Renal cortical epithelial cell (primary cell): ENCODE measurements at places on chromosomes 12 and 14.

GRCh38 chr12:48187916-48188695, 4.7 kb downstream of the CCDC184 start:
- DNase-seq: no peak

- DNase-seq: no peak
These were observed 121.6 kb upstream of the MED13L start for GRCh38 chr12:116399055-116399454.

- DNase-seq: no peak
These were observed 13.4 kb downstream of the ATP23 start for GRCh38 chr12:57954768-57955167.

DNA sequence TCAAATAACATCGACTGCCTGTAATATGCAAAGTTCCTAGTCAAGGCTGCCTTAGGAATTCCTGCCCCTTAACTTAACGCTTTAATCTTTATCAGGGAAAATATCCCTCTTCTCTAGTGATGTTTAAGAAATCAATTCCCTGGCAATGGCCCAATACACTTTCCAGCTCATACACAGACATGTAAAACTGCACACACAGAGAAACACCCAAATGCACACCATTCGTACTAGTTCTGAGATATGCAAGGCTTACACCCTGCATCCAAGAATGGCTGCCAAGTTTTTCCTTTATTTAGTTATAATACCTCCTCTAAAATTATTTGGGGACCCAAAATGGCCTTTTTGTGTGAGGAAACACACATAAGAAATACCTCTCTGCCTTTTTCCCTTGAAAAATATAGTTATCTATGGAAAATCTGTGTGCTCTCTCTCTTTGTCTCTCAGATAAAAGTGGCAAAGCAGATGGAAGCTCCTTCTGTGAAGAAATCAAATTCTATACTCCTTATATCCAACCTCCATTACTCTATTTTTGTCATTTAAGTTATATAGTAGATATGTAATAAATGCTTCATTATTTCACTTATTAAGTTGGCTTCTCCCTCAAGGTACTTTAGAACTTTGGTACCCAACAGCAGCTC, 120.0 kb upstream of the MDM1 start:
- DNase-seq: no peak

DNA sequence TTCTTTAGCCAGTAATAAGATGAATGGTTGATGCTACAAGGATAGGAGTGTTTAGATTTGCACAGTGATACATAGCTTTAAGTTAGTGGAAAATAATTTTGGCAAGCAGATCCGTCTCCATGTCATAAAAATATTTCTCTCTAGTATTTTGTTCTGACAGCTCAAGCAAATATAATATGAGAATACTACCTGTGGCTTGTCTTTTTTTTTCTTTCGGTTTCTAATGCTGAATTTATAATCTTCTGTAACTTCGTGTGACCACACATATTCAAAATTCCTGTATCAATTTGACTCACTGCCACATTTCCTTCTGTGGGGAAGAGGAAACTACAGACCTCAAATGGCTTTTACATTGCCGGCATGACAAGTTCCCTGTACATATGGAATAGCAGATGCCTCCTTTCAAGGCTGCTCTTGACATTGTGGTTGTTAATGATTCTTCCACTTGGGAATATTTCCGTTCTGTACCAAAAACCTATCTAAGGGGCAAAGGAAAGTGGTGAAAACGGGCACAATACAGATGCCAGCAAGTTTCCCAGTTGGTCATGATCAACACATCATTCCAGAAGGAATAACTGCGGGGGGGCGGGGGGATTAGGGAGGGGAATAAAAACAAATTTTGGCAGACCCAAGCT, 103.6 kb upstream of the CCDC91 start:
- no peak for DNase-seq

DNA sequence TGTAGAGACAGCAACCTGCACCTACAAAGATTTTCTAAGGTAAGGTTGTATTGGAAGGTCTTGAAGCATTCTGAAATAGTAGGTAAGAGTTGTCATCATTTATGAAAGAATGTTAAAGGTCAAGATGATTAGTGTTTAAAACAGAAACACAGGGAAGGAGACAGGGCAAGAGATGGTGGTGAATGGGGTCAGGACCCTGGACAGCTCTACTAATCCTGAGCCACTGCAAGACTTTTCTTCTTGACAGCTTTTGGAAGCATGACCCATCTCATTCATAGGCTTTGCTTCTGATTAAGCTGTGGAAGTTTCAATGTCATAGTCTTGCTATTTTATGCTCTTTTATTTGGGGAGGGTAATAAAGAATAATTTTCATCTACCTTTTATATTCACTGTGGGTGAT, 75.5 kb upstream of the CAND1 start:
- peak; percentile 49 for DNase-seq

- no peak for DNase-seq
These were observed 225.6 kb downstream of the GXYLT1 start for GRCh38 chr12:41919048-41919447.

- DNase-seq: no peak
These were observed 414 bp upstream of the ANKS1B start for GRCh38 chr12:99985129-99985570.

GRCh38 chr12:30927222-30927611, 669 bp downstream of the TSPAN11 start:
- DNase-seq: no peak

- DNase-seq: no peak
These were observed 32.4 kb downstream of the HIGD1C start for GRCh38 chr12:50984586-50985298.

GRCh38 chr12:99957866-99958466, 26.8 kb downstream of the ANKS1B start:
- no peak for DNase-seq

DNA sequence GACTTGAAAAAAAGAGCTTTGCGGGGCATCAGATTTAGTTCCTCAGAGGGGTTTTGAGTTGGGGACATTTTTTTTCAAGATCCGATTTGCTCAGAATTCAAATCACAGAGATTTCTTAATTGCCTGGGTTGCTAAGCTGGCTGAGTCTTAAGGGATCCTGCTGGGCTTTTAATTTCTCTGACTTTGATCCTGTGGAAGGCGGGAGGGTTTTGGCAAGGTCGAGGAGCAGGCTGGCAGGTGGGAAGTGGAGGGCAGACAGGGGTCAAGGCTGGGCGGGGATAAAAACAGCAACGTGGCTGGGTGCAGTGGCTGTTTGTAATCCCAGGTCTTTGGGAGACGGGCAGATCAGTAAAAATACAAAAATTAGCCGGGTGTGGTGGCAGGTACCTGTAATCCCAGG, 33.5 kb upstream of the CCDC63 start:
- DNase-seq: no peak

- no peak for DNase-seq
These were observed 378.1 kb downstream of the ALG10 start for GRCh38 chr12:34400411-34400881.

GRCh38 chr14:54688229-54688628, 121.3 kb downstream of the SAMD4A start:
- no peak for DNase-seq

DNA sequence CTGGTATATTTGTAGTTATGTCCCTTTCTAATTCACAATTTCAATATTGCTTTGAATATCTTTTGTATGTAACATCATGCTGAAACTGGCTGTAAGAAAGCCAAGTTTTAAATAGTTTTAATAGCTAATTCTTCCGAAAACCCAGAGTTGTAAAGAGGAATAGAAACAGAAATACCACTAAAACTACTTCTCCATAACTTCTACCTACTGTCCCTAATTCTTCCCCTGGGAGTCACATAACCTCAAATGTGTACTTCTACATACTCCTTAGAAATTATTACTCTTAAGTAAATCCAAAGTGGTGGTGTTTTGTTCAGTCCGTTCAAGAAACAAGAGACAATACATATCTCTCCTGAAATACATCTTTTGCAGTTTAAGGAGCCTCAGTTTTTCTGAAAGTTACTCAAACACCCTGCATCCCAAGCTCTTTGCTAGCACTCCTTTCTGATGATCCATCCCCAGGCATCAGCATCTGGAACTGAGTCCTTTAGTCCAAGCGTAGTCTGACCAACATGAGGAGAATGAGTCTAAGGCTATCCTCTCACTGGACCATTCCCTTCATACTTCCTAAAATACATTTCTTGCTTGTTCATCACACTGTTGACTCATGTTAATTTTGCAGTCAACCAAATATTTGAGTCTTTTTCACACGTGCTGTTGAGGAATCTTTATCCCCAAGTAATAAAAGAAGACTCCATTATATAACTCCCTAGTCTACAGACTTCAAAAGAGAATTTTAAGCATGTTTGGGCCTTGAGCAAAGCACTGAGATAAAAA, 214.3 kb upstream of the NUDT4 start:
- DNase-seq: no peak

DNA sequence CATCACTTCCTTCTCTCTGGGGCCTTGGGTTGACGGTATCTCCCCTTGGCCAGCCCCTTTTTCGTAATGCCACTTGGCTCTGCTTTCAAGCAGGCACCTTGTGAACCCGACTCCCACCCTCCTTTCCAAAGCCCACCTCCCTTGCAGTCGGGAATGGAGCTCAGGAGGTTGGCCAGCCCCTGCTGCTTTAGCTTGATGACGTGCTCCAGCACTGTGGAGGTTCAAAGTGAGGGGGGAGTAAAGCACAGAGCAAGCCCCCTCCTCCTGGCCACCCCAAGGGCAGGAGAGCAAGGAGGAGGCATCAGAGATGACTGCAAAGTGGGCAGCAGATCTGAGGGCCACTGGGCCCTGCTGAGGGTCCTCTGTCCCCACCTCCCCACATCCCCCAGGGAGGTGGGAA, 103.4 kb downstream of the ZFP36L1 start:
- no peak for DNase-seq

- DNase-seq: peak; percentile 88
These were observed 73.8 kb downstream of the KIAA0586 start for GRCh38 chr14:58501214-58501816.

- no peak for DNase-seq
These were observed 66.6 kb downstream of the SINHCAF start for GRCh38 chr12:31259136-31259886.

DNA sequence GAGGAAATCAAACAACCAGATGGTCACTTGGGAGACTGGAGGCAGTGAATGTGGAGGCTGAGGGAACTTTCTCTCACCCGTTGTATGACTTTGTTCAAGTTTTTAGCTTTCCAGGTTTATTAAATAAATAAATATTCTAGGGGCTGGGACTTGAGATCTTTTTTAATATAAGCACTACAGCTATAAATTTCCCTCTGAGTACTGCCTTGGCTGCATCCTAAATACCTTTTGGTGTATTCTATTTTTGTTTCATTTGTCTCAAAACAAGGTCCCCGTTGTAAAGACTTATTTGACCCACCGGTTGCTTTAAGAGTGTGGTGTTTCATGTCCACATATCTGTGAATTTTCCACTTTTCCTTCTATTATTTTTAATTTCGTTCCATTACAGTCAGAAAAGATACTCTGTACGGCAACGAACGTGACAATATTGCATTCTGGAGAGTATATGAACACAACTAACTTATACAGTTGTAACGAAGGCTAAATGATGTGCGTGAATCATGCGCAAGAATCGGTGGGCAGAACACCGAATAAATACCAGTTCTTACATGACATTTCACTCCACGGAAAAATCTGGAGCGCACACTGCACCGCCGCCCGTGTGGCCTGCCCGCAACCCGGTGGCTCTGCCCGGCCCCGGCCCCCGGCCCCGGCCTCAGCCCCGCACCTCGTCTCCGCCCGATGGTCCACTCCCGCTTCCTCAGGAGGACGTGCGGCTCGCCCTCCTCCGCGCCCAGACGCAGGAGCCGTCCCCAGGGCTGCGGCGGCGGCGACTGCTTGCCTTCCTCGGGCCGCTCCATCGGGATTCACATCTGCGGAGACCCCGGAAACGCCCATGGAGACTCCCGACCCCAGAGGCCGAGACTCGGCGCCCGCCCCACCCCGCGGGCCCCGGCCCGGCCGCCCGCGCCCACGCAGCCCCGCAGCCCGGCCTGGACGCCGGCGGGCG, 602 bp downstream of the CHFR start:
- no peak for DNase-seq

GRCh38 chr14:100639280-100639679, 52.1 kb upstream of the BEGAIN start:
- DNase-seq: no peak

GRCh38 chr12:20055856-20056255, 312.5 kb upstream of the PDE3A start:
- DNase-seq: no peak

DNA sequence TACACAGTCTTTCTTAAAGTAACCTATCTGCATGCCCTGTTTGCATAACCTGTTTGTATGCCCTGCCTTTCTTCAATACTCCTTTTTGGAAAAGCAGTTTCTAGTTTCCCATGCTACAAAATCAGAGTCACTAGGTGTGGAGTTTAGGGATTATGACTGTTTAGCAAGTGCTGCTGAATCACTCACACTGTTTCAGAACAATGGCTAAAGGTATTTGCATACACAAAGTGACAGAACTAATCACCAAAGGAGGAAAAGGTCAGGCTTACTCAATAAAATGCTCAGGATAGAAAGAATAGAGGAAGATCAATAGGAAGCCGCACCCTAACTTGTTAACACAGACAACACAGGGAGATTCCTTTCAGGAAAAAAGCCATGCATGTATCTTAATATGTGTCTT, 19.4 kb downstream of the EGLN3 start:
- peak; percentile 82 for DNase-seq

DNA sequence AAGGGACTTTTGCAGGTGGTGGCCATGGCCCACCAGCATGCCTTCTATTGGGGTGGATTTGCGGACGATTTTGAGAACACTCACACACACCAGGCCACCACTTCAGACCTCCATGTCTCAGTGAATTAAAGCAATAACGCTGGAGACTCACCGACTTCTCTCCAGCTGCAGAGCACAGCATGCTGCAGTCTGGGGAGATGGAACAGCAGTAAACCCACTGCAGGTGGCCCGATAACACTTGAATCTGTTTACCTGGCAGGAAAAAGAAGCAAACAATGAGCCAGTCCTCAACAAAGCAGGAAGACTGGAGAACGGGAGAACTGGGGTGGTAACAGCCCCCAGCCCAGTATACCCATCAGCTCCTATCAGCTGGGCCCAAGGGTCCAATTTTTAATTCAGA, 21.6 kb downstream of the RFC5 start:
- DNase-seq: no peak

GRCh38 chr14:55099756-55100155, 29.3 kb upstream of the LGALS3 start:
- DNase-seq: no peak

GRCh38 chr14:71668186-71668912, 263.9 kb upstream of the RGS6 start:
- no peak for DNase-seq

DNA sequence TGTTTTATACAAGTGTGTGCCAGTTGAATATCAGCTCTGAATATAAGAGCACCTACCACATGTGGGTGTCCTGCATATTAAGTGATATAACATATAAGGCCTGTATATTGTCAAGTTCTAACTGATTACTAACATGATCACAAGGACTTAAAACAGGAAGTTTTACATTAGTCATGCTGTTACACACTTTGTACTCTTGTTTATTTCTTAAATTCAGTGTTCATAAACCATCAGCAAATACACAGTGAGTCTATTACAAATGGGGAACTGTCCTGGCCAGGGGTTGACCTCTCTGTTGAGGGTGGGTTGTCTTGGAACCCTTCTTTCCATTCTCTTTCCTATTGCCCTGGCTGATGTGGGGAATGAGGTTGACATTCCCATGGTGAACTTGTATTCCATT, 19.1 kb downstream of the HELB start:
- no peak for DNase-seq

GRCh38 chr14:27392153-27392552, 794.3 kb upstream of the NOVA1 start:
- DNase-seq: peak; percentile 62

- peak; percentile 92 for DNase-seq
These were observed 7.4 kb downstream of the TMEM120B start for GRCh38 chr12:121719926-121720414.
